ENCODE measurements at places on chromosomes 11 and 22.
A peak's percentile ranks its signal among the peaks of the same experiment; 100 is the strongest.

DNA sequence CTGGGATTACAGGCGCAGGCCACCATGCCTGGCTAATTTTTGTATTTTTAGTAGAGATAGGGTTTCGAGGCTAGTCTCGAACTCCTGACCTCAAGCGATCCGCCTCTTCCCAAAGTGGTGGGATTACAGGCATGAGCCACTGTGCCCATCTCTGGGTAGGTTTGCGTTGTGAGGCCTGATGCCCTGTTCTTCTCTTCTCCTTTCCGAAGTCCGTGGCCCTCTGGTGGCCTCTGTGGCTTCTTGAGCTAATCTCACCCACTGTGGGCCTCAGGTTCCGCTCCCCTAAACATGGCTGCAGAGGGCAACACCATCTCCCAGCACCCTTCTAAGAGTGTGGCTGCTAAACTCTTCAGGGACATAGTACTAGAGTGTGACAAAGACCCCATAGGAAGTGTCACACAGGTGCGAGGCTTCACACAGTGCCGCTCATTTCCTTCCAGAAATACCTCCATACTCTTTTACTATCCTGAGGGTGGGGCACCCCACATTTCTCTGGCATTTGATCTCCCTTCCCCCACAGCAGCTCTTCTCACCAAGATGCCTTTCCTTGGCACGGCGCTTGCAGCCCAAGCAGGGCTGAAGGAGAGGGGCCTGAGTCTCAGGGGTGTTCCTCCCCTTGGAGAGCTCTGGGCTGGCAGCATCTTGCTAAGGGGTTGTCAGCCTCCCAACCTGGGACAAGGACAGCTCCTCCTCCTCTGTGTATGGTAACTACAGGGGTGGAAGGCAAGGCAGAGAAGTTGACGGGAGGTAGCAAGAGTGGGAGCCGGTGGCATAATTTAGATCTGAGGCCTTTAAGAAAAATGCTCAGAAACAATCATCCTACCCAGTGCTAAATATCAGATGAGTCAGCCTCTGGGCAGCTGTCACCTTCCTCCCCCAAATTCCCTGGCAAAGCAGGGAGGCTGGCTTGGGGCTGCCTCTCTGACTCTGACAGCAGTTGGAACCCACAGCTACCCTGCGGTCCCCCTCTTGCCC, 6.1 kb downstream of the THY1 start:
- no peak for DNase-seq

GRCh38 chr22:39148026-39148726, 4.3 kb downstream of the CBX7 start:
- no peak for DNase-seq

DNA sequence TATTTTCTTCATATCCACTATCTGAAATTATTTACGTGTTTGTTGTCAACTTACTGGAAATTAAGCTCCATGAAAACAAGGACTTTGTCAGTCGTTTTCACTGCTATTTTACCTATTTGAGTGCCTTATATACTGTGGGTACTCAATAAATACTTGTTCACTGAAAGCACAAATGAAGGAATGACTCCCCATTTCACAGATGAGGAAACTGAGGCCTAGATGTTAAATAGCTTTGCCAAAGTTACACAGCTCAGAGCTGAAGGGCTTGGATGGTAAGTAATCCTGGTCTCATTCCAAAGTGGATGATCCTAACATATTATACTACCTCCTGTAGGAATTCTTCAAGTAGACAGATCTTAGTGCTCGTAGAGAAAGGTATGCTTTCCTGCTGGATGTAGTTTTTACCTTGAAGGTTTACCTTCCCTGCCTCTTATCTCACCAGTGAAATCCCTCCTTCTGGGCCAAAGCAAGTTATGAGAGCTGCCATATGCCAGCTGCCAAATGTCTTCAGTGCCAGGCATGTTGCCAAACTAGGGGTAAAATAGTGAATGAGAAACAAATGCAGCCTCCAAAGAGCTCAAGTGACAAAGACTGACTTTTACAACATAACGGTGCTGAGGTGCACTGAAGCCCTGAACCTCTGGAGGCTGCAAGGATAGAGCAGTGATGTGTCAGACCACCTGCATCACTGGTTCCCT, 129.7 kb downstream of the TRIM44 start:
- no peak for DNase-seq

DNA sequence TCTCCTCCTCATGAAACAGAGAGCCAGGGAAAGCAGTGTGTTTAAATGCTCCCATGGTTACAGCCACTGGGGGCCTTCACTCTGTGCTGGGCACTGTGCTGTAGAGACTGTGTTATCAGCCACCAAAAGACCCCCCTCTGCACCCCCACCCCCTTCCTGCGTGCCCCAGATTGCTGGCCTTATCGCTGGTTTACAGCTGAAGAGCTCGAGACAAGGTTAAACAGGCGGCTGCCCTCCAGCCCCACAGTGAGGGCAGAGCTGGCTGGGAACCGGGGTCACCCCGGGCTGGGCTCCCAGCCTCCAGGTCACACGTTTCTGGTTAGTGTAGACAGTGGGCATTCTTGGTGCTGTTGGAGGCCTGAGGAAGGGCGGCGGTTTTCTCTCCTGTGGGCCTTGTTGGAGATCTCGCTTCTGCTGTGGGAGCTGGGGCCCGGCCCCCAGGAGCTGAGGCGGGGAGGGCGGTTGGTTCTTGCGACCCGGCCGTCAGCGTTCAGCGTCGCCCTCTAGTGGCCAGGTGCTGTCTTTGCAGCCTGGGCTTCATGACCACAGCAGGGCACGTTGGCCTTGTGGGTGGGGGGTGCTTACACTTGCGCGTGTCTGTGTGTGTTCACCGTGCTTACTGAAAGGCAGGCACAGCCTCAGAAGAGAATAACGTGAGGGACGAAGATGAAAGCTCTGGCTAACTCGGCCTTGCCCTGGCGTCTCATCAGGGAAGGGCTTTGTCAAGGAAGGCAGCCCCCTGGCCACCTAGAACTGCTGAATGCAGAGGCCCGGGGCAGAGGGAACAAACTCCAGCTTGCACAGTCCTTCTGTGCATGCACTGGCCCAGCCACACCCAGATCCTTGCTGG, 40.8 kb downstream of the TBC1D22A start:
- DNase-seq = no peak

DNA sequence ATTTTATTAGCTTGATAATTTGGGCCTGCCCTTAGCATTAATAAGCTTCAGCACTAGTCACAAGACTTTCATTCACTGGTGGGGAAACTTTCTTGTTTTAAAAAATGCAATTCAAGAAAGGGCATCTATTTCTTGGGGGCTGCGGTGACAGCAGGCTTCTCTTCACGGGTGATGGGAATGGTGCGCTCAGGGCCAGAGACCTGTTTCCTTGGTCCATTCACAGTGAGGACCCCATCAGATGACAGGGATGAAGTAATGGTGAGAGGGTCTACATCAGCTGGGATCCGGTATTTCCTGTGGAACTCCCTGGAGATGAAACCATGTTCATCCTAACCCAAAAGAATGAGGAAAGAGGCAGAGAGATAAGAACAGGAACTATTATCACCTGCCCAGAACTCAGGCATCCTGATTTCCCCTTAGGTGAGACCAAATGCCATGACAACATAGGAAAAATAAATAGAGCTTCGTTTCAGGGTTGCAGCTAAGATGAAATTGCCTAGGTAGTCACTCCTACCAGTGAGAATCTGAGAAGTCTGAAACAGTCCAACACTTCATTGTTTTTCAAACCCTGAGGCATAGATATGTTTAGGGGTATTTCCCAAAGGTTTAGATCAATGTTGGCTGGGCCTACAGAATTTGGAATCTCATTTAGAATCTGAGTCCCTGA, 2.8 kb downstream of the CRYAB start:
- no peak for DNase-seq

DNA sequence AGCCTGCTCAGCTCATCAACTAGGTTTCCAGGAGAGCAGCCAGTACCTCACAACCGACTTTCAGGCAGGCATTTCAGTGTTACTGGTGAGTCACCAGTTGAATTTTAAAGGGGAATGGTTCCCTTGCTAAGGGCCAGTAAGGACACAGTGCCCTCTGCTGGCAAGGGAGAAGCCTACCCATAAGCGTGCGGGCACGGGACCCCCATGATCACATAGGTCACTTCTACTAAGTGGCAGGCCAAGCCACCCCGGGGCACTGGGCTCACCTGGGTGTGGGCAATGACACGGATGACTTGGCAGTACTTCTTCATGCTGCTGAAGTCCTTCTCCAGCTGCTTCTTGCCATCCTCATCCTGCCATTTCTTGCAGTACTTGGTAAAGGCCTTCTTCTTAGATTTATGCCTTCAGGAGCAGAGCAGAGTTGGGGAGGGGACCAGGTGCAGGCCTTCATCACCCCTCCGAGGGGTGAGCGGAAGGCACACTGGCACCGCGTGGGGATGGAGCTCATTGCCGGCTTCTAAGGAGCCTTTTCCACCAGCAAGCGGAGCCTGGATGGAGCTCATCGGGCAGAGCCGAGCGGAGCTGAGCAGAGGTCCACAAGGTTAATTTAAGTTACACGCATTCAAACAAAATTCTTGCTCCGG, 2.9 kb downstream of the RPL3 start:
- DNase-seq = peak; percentile 65

GRCh38 chr11:15327786-15328231, 213.1 kb downstream of the INSC start:
- no peak for DNase-seq

DNA sequence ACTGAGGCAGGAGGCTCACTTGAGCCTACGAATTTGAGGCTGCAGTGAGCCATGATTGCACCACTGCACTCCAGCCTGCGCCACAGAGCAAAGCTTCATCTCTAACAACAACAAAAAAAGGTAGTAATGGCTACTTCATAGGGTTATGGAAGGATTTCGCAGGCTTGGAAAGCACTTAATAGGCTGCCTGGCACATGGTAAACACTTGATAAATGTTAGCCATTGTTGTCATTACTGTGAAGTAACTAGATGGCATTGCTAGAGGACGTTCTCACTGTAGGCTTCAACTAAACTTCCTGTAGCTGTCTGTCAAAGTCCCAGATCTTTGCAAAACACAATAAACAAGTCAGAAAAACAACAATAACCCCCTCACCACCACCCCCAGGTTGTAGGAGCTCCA, 357.2 kb upstream of the NARS2 start:
- DNase-seq = no peak

DNA sequence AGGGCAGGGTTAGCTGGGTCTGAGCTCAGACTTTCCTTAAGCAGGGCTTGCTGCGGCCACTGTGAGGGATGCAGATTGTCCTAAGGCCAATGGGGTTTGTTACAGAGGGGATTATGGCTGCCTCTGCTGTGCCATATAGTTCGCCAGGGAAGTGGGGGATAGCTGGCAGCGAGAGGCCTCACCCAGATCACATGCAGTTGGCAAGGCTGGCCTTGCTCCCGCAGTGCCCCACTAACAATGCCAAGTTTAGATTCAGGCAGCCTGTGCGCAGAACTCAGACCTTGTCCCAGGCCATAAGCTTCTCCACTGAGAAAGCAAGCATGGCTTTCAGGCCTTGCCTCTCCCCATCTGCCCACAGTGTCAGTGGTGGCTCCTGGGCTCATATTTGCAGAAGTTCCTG, 4.7 kb upstream of the APOL2 start:
- DNase-seq = no peak

DNA sequence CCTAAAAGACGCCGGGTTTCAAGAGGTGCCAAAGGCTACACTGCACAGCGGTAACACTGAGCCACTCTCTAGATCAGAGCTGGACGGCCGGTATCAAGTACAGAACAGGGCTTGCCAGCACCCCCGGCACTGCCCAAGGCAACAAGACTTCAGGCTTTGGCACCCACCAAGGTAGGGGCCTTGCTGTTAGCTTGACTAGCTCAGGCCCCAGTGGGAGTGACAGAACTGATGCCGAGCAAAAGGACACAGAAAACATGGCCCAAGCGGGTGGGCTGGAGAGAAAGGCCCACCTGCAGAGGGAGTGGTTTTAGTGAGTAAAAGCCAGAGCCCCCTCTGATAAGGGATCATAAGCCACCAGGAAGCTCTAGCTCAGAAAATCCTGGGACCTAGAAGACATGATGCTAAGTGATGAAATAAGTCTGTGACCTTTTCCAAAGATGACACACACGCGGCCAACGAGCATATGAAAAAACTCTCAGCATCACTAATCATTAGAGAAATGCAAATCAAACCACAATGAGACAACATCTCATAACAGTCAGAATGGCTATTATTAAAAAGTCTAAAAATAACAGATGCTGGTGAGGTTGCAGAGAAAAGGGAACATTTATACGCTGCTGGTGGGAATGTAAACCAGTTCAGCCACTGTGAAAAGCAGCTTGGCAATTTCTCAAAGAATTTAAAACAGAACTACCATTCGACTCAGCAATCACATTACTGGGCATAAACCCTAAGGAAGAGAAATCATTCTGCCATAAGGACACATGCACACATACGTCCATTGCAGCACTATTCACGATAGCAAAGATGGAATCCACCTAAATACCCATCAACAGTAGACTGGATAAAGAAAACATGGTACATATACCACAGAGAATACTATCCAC, 12.9 kb downstream of the EHD1 start:
- no peak for DNase-seq

DNA sequence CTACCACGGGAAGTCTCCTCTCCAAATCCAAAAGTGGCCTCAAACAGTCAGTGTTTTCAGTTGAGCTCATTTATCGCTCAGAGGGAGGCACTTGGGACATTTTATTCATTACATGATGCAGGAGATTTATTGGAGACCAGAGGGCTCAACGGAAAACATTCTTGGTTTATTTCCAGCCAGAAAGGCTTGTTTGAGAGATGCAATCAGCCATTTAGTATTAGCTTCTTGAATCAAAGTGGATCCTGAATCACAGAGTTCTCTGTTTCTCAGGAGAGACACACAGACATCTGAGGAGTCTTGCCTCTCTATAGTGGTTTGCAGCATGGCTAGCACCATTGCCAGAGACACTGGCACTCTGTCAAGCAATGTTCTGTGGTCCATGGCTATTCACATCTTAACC, 31.5 kb downstream of the CD44 start:
- no peak for DNase-seq

GRCh38 chr11:43269254-43269918, 42.4 kb upstream of the API5 start:
- no peak for DNase-seq

DNA sequence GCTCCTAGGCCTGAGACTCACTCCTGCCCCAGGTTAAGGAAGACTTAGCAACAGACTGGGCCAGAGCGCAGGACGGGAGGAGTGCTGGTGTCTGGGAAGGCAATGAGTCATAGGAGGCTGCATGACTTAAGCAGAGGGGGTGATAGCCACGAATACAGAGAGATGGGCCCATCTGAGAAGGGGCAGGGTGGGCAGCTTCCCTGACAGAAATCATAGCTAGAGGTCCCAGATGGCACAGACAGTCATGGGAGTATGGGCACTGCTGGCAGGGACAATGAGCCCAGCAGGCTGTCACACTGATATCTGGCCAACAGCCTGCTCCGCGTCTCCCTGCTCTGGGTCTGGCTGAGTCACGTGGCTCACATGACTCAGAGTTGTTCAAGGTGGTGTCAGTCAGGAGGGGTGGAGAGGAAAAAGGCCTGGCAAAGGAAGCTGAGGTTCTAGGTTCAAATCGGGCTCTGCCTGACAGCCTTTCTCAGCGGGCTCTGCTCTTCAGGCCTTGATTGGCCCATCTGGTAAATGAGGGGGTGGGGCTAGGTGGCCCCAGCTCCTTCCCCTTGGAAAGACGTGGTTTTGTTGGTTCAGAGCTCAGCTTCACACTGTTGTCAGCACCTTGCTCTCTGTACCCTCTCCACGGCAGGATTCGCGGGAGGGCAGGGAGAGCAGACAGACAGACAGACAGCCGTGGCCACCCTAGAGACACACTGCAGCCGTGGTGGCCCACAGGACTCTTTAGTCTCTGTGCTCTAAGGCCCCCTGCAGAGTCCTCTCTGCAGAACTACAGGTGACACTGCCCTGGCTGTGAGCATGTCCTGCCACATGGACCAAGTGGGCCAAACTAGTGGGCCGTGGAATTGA, 47.8 kb downstream of the DBX1 start:
- DNase-seq = peak; percentile 94

GRCh38 chr11:128198216-128198772, 389.1 kb downstream of the ETS1 start:
- no peak for DNase-seq

- no peak for DNase-seq
These were observed 48.2 kb downstream of the GLYATL2 start for GRCh38 chr11:58796333-58796732.
